Iris pigment epithelial cell (primary cell): ENCODE measurements at places on chromosomes 4 and X.

DNA sequence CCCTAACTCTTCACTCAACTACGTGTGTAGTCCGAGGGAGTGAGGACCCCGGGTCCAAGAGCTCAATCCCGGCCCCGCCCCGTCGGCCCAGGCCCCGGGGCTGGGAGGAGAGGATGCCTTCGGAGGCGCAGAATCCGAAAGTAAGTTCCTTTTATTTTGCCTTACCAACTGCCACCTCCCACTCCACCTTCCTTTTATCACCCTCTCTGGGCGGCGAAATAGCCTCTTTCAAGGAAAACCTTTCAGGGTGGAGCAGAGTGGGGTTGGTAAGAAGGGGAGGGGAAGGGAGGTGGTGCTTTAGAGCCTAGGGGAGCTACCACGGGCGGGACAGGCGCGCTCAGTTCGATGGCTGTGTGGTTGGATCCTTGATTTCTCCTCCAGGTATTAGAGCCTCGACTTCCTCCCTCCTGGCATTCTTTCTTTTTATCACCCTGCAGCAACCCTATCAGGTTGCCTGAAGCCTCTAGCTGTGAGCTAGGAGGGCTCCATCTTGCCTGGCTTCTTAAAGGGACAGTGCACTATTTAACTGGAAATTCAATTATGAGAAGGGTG, 191.2 kb downstream of the RRAGB start:
- DNase-seq: peak; percentile 5

- DNase-seq: peak; percentile 49
Observed at GRCh38 chr4:75995727-75996126, 5.0 kb upstream of the SDAD1 start.

DNA sequence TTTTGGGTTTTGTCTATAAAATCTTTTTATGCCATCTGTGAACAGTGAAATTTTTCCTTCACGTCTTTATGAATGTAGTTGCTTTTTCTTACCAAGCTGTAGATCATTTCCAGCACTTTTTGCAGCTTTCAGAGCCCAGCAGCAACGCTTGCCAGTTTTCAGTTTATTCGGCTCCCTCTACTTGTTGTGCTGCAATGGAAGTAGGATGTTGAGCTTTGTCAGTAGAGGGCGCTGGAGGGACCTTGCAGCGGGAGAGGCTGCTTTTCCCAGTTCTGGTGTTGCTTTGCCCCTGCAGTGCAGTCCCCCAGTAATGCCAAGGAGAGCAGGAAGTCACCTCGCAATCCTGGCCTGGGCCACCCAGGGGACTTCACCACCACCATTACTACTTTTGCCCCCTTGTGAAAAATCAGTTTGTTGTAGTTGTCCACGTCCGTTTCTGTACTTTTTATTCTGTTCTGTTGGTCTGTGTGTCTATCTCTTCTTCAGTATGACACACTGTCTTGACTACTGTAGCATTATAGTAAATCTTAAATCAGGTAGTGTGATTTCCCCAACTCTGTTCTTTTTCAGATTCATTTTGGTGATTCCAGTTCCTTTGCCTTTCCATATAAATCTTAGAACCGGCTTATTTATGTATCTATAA, 21.8 kb downstream of the CMC4 start:
- peak; percentile 67 for DNase-seq

- DNase-seq: no peak
Observed at GRCh38 chr4:162323919-162324318, 160.1 kb upstream of the FSTL5 start.

DNA sequence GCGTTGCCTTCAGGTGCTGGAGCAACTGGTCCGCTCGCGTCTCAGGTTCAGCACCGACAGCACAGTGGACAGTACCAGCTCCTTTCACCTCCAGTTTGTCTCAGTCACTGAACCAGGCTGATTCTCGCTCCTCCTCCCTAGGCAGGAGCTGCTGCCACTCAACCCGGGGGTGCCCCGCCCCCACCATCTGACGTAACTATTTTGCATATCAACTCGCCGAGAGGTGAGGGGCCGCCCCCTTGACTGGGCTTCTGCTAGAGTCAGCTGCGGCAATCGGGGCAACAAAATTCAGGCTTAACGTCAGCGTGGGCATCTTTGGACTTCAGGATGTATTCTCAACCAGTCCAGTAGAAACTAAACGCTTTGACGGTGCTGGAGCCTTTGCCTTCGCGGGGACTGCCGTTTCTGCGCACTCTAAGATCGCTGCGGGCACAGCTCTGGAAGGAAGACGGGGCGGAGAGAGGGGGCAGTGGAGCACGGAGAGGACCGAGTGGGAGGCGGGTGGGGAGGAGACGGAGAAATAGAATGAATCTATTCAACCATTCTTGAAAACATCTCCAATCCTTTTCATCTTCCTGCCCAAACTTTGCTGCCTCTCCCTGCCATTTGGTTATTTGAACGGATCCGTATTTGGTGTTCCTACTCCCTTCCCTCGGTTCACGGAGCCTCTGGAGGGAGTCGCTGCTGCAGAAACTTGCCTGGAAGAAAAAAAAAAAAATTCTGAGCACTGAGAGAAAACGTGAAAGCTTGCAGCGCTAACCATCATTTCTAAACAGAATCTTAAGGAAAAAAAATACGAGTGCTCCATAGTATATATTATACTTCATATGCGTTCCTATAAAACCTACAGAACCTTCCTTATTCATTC, at the start of gene FSTL5:
Gene FSTL5, minus strand, starts transcription at position 109 of the 868 bp plus-strand sequence. CDS start 52,604 bp downstream, outside the sequence.
- peak; percentile 82 for DNase-seq

- peak; percentile 75 for DNase-seq
Observed at GRCh38 chr4:106587558-106587957, 219.0 kb upstream of the GIMD1 start.

DNA sequence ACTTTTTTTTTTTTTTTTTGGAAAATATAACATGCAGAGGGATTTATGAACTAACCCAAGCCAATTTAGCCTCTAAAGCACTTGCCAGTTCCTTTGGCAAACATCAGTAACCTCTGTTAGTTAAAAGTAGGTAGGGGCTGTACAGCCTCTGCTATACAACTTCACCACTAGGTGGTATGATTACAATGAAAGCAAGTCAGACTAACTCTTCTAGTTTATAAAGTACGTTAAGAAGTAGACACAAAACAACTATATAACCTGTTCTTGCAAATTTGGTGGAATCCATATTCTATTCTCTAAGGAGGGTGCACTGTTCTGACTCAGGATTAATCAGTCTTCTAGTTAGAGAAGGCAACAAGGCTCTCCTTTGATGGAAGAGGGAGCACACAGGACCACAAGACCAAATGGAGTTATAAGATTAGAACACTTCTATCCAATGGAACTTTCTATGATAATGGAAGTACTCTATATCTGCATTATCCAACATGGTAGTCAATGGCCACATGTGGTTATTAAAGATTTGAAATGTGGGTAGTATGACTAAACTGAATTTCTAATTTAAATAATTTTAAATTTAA, 12.8 kb downstream of the AIMP1 start:
- DNase-seq: peak; percentile 66

- DNase-seq: no peak
Observed at GRCh38 chrX:83510510-83511062, 2.5 kb downstream of the POU3F4 start.

DNA sequence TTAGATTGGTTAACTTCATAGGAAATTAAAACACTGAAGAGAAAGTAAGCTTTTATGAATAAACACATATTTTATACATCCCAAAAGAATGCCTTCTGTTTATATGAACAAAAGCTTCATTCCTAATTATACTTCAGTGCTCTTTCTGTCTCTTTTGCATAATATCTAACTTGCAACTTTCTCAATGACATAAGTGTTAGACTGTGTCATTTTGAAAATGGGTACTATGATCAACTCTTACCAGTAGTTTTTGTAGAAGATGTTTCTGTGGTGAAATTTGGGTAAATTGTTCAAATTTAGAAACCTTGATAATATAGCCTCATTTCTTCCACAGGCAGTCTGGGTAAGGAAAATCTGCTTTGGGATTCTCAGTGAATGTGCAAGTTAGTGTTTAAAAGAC, 991.4 kb downstream of the CCSER1 start:
- DNase-seq: no peak
